Left ventricle myocardium inferior (tissue), 1 donor: ENCODE measurements at places on chromosomes 4 and X.

- DNase-seq: no peak
Observed at GRCh38 chr4:5143306-5143861, 92.1 kb downstream of the STK32B start.

- no peak for DNase-seq
Observed at GRCh38 chr4:143597276-143597675, 83.8 kb downstream of the SMARCA5 start.

GRCh38 chr4:109375778-109376414 lies 57.7 kb upstream of the SEC24B start:
- no peak for DNase-seq

DNA sequence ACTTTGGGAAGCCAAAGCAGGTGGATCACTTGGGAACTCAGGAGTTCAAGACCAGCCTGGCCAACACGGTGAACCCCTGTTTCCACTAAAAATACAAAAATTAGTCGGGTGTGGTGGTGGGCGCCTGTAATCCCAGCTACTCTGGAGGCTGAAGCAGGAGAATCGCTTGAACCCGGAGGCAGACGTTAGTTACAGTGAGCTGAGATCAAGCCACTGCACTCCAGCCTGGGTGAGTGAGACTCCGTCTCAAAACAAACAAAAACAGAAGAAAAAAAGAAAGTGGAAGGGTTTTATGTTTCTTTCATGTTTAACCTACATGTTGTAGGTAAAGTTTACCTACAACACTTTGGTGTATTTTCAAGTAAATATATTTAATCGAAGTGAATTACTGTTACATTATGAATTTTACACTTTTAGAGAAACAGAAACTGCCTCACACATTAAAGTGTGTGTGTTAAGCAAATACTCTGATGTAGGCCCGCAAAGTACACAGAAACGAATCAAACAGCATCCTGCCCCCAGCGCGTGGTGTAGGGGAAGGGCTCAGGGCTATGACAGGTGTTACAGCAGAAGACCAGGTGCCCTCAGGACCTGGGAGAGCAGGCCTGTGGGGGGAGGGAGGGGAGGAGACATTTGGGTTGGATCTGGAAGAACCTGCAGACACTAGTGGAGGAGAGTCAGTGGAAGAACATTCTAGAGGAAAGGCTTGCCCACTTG lies 39.0 kb downstream of the PTTG2 start:
- DNase-seq: no peak

DNA sequence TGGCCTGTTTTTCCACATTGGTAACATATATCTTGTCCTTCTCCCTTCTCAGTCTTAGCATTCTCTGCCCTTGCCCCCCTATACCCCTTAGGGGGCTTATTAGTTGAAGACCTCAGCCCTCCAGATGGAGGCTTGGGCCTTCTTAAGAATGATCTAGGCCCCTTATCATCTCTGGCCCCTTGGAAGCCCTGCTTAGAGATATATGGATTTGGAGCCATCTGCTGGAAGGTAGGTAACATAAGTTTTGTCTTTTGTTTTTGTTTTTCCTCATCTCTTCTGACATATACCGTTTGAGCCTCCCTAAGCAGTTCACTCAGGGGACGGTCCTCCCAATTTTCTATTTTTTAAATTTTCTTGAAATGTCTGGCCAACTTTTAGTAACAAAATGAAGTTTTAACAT lies 48.3 kb upstream of the NAP1L2 start:
- DNase-seq: no peak
